ENCODE measurements at places on chromosomes 6 and 20.

- peak; percentile 74 for DNase-seq
These were observed 636 bp downstream of the RCAN2 start for GRCh38 chr6:46490425-46491200.

- DNase-seq: no peak
These were observed 2.6 kb upstream of the TFAP2C start for GRCh38 chr20:56626367-56627121.

- no peak for DNase-seq
These were observed 34.9 kb downstream of the GFOD1 start for GRCh38 chr6:13452346-13453117.

DNA sequence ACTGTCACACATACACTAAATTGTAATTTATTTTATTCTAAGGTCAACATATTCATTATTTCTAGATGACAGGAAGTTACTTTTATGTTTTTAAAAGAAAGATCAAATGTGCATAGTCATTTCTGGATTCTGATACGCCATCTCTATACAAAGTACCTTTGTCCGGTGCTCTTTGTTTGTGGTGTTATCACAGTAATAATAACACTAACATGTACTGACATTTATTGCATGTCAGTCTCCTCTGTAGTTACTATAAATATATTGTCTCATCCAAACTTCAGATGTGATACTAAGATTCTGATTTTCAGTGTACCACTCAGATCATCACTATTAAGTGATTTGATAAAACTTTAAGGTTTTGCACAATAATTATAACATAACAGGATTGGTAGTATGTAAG, 90.3 kb upstream of the TPD52L1 start:
- DNase-seq: no peak

- no peak for DNase-seq
These were observed 229.2 kb upstream of the SGK1 start for GRCh38 chr6:134546962-134547645.

GRCh38 chr20:47609001-47609400, 107.3 kb downstream of the NCOA3 start:
- no peak for DNase-seq

Data from head of caudate nucleus (tissue), 42 donors.